ENCODE measurements at places on chromosomes 5 and 9.

- DNase-seq = no peak
These were observed 5.3 kb downstream of the SSNA1 start for GRCh38 chr9:137193771-137194170.

GRCh38 chr5:83947763-83948162, 227.1 kb upstream of the HAPLN1 start:
- no peak for DNase-seq

GRCh38 chr9:120212153-120212852, 367.7 kb downstream of the CDK5RAP2 start:
- no peak for DNase-seq

GRCh38 chr5:154317916-154318315, 127.4 kb downstream of the GALNT10 start:
- no peak for DNase-seq

DNA sequence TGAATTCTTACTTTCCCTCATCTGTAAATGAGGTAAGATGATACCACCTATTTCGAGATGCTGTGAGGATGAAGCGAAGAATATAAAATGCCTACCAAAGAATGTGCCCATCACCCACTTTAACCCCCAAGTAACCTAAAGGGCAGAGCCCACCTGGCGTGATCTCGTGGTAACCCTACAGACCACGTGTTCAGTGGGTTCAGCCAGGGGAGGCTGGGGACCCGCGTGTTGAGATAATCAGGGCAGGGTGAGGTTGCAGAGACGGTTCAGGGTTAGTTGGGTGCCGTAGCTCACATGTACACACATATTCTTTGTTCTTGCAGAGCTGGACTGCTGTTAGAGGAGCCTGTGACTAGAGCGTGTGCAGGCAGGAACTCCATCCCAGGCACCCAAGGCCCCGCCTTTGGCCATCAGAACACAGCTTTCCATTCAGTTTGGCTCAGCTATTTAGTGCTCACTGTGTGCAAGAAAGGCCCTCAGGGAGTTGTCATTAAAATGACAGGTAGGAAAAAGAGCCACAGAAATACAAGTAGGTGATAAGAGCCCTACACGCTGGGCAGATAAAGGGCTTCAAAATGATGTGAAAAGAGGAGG, 56.5 kb upstream of the HAND1 start:
- DNase-seq = no peak

DNA sequence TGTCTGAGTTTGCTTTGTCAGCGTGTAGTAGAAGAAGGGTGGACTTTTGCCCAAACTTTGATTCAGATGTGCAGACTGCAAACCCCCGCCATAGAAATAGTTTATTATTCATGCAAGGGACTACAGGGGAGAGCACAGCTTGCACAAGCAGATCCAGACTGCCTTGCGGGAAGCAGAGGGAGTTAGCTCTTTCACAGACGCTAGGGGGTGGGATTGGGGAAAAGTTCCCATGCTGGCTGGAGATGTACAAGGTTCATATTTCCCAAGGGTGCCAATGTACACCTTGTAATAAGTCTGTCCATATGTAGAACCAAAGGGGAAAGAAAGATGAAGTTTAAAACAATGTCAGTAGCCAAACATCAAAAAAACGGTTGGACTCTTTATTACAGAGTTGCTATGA, 749.7 kb upstream of the COX7C start:
- no peak for DNase-seq

DNA sequence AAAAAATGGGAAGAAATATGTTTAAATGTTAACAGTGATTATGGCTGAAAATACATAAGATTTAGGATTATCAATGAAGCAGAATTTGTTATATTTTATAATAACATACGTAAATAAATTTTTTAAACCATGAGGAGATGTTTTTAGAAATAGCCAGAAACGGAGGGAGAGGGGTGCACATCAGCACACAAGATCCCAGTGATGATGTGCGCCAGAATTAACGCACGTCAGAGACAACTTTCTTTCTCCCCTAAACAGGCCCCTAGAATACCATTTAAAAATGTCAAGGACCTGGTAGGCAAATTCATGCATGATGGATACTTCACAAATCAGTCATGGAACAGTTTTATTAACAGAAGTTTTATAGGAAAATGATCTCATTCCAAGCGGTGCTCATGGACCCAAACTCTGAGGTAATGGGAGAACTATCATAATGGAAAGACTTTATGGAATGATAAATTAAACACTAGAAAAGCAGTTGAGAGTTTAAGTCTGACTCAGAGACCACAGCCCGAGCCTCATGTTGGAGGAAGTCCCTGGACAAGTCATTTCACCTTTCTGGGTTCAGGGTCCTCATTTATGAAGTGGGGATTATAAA, 258.9 kb upstream of the GAS1 start:
- DNase-seq = no peak

- DNase-seq = peak; percentile 81
These were observed at the start of gene FAXDC2 for GRCh38 chr5:154850255-154851062. Gene FAXDC2, minus strand, starts transcription at chr5:154850603. Its CDS starts 12,425 bp downstream, at chr5:154838178.

DNA sequence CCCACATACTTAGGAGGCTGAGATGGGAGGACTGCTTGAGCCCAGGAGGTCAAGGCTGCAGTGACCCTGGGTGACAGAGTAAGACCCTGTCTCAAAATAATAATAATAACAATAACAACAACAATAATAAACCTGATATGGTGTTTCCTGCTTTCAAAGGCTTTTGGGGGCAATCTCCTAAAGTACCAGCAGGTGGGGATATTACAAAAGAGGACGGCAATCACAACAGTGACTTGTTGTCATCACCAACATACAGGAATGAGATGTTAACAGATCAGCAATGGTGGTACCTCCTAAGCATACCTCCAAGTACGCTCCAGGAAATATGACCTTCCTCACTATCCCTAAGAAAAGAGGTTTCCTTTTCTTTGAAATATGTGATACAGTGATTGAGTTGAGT, 91.1 kb upstream of the RNF180 start:
- DNase-seq = peak; percentile 13

DNA sequence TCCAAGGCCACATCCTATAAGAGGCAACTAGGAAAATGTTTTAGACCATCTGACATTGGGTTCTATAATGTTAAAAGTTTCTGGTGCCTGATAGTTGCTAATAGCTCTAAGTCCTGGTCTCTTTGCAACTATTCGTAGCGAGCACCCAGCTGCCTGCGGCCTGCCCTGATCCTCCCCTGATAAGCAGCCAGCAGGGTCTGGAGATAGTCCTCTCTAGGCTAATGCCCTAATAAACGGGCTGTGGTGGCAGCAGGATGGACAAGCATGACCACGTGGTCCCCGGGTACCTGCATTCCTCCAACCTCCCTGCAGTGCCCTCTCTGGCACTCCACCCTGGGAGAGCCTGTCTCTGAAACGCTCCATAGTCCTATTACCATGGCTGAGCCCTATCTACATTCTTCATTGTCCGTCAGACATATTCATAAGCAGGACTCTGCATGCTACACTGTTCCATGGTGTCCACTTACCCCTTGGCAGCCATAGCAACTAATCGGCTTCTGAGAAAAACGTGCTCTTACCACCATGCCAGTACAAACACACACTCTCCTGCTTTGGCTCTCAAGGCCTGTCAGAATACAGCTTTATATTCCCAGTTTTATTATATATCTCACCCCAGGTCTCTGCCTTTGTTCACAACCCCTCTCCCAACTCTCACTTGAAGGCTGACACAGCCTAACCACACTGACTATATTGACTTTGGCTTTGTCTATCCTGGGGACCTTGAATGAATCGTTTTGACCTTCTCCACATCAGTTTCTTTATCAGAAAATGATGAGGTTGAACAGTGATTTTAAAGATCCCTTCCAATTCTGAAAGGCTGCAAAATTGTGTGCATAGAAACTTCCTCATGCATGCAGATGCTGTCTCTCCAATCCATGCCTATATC, 49.9 kb upstream of the DAPK1 start:
- DNase-seq = no peak

DNA sequence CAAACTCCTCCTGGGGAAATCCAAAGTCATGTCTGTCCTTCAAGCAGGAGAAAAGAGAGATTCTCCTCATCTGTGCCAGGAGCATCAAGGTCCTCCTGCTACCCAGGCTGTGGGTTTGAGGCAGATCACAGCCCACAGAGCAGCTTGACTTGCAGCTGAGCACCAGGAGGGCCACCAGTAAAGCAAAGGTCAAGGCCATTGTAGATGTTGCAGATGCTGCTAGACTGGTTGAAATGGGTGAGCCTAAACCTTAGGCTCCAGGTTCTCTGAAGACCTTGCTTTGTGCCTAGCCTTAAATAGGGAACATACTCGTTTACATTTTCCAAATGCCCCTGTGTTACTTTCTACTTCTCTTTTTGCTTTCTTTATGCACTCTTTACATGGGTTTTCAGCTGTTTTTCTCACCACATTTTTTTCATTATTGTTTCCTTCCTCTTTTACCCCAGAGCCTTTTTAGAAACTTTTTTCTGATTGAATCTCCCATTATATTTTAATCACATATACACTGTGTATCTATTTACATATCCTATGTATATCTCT, at the start of gene IFNA2:
IFNA2 (minus strand) TSS at position 268 of the 540 bp plus-strand sequence; CDS start at position 199, 69 bp downstream.
- DNase-seq = no peak

DNA sequence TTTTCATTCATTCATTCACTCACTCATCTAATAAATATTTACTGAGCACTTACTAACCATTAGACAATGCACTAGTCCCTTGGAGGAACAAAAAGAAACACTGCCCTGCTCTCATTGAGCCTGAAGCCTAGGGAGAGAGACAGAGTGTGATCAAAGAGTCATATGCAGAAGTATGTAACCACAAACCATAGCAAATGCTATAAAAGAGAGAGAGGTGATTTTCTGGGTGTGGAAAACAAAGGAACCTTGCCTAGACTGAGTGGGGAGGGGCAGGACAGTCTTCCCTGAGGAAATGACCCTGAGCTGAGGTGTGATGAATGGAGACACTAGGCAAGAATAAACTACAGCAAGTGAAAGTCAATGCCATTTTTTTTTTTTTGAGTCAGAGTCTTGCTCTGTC, 10.8 kb upstream of the ADRA1B start:
- no peak for DNase-seq

DNA sequence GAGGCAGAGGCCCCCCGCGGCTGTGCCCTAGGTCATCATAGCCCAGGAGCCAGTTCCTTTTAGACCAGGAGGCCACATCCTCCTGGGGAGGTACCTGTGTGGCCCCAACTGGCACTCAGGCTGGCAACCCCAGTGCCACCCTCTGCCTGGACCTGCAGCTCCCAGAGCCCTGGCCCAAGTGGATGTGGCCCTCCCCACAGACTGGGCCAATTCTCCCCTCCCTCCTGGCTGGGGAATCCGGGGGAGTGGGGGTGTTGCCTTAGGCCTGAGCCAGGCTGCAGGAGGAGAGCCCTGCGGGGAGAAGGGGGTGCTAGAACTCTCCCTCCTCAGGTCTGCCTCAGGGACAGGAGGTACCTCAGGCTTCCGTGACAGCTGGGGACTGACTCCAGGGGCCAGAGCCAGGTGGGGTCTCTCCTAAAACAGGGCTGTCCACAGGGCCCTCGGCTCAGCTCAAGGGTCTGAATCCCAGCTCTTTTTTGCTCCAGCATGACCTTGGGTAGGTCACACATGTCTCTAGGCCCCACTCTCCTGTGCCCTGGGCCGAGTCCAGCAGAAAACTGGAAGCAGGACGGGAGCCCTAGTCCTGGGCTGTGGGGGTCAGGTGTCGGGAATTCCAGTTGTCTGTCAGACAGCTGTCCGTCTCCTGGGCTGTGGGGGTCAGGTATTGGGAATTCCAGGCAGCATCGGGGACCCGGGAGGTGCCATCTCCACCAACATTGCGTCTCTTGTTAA, 9.6 kb downstream of the DNLZ start:
- DNase-seq = no peak

DNA sequence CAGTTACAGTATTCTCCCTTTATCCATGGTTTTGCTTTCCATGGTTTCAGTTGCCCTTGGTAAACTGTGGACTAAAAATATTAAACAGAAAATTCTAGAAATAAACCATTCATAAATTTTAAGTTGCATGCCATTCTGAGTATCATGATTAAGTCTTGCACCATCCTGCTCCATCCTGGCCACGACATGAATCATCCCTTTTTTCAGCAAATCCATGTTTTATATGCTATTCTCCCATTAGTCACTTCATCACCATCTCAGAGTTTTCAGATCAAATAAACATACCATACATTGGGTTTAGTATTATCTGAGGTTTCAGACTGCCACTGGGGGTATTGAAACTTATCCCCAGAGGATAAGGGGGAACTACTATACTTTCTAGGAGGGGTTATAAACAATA, 234.4 kb upstream of the ATP10B start:
- DNase-seq = no peak

DNA sequence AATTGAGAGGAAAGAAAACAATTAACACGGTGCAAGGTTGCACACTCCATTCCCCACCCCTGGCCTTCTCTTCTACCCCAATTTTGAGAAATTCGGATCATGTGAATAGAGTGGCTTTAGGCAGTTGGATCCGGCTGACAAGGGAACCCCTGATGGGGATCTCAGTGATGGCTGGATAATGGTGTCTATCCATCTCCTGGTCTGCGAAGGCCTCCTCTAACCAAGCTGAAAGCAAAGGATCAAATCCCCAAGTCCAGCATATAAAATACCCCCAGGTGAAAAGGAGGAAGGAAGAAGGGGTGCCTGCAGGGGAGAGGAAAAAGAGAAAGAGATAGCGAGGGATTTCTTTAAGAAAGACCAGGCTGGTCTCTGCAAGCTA, 16.0 kb downstream of the NR2F1 start:
- DNase-seq = no peak

DNA sequence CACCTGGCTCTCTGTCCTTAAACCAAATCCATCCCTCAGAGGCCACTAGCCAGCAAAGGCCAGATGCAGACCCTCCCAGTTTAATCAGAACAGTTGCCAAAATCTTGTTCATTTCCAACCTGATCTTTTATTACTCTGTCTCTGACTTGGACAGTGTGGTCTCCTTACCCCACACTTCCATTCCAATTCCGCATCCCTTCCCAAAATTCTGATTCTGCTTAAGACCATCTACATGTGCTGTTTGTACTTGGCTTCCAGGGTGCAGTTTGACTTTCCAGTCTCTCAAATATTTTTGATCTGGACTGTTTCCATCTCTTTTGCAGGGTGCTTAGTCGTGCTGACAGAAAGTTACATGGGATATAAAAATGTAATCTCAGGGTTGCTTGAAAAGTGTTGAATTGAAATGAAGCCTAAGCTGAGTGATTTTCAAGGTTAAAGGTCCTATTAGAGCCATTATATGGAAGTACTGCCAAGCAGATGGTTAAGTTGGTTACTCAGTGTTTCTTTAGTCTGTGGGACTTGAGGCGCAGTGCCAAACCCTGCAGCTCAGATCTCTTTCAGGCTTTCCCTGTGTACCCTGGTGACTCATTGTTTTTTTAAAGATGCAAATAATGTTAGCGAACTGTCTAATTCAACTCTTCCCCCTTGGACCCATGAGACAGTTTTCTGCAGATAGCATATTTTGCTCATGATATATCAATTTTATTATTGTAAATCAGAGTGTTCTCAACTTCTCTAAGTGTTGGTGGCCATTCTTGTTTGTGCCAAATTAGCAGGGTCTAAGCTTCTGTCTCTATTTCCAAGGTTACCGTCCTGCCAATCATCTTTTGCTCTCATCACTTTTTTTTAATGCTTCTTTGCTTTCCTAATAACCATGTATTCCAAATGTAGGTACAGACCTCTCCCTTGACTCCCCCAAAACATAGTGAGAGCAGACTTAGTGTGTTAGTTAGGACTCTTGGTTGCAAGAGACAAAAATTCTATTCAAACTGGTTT, 18.2 kb upstream of the DCP2 start:
- DNase-seq = peak; percentile 32

All from right lung (tissue), 10 donors.